ENCODE measurements at places on chromosomes 4 and X. TPM values are rescaled to one million over a fixed set of nuclear protein-coding genes. Genes with fewer than 3 reads are reported as not detected.

ADAM29 gene
- total RNA-seq = 0.29 TPM

- H3K4me1 ChIP-seq = peaks cover 27% of the 10 kb centered on the region
- H3K27me3 ChIP-seq = peaks cover 7% of the 10 kb centered on the region
- DNase-seq = no peak
- no peak overlapping the region for H3K4me3 ChIP-seq
- no peak overlapping the region for H3K27ac ChIP-seq
Observed at GRCh38 chr4:109209647-109210046, 92.8 kb downstream of the COL25A1 start.

DNA sequence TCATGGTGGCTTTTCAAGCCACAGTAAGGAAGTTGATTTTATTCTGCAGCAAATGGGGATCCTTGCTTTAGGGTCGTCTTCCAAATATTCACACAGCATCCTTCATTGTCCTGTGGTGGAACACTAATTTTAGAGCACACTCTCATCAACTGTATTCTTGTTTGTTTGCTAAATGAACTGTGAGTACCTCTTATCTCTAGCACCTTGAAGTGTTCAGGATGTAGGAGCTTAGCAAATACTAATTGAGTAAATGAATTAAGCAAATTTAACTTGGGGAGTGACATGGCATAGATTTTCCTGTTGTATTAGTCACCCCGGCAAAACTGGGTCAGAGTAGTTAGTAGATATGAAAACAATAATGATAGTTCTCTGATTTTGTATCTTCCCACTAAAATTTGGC is 156.9 kb downstream of the UBE2NL start:
- DNase-seq = no peak
- no peak overlapping the region for H3K4me3 ChIP-seq
- no peaks in the 10 kb centered on the region for H3K36me3 ChIP-seq
- H3K27ac ChIP-seq = no peak overlapping the region

- no peaks in the 10 kb centered on the region for H3K27me3 ChIP-seq
- H3K36me3 ChIP-seq = no peaks in the 10 kb centered on the region
- no peak for DNase-seq
- H3K4me1 ChIP-seq = peaks cover 10% of the 10 kb centered on the region
- H3K4me3 ChIP-seq = no peak overlapping the region
Observed at GRCh38 chrX:8139716-8140115, 31.4 kb downstream of the VCX2 start.

Data from type B pancreatic cell (in vitro differentiated cells).